ENCODE measurements at places on chromosomes 6 and 20. TPM values are rescaled to one million over a fixed set of nuclear protein-coding genes. Genes with fewer than 3 reads are reported as not detected.

The TUBB1 gene
- total RNA-seq, result not detected

The HLA-DPA1 gene
- total RNA-seq, result 1.7 TPM

The TAB2 gene
- 28.4 TPM for total RNA-seq

The LAMA2 gene
- total RNA-seq, result 92.6 TPM

The MLN gene
- not detected for total RNA-seq

The DOK5 gene
- 27.5 TPM for total RNA-seq

The KHDC1 gene
- total RNA-seq, result 8.1 TPM

The HLA-DMB gene
- 0.50 TPM for total RNA-seq

The TRDN gene
- not detected for total RNA-seq

The NKX2-4 gene
- not detected for total RNA-seq

The PROKR2 gene
- total RNA-seq, result not detected

The ERVFRD-1 gene
- total RNA-seq, result not detected

The SUMO4 gene
- total RNA-seq, result 1.7 TPM

The DZANK1 gene
- 1.3 TPM for total RNA-seq

The PDE10A gene
- 2.5 TPM for total RNA-seq

The FBXO30 gene
- total RNA-seq, result 16.2 TPM

The IBTK gene
- total RNA-seq, result 41.7 TPM

The HCRTR2 gene
- not detected for total RNA-seq

The TRERF1 gene
- 8.9 TPM for total RNA-seq

The SOX18 gene
- 0.29 TPM for total RNA-seq

The KCNQ5 gene
- 0.87 TPM for total RNA-seq

The CTAGE9 gene
- total RNA-seq, result not detected

The NRSN1 gene
- total RNA-seq, result not detected

The LINC00237 gene
- not detected for total RNA-seq

The IL17A gene
- total RNA-seq, result not detected

The THBS2 gene
- 141 TPM for total RNA-seq

The USP49 gene
- 2.2 TPM for total RNA-seq

The CRIP3 gene
- total RNA-seq, result not detected

The PRL gene
- not detected for total RNA-seq

The ZNF391 gene
- 1.8 TPM for total RNA-seq

The VSX1 gene
- total RNA-seq, result not detected

The SNAP91 gene
- total RNA-seq, result not detected

The LIN28B gene
- not detected for total RNA-seq

The TUBB2A gene
- total RNA-seq, result 63.1 TPM

The SPATS1 gene
- total RNA-seq, result not detected
